ENCODE measurements at places on chromosomes 7 and 10. TPM values are rescaled to one million over a fixed set of nuclear protein-coding genes. Genes with fewer than 3 reads are reported as not detected.

The GPNMB gene
- 32.7 TPM for total RNA-seq

The TUBAL3 gene
- not detected for total RNA-seq

The PPP2R2D gene
- 37.9 TPM for total RNA-seq

The GIMAP7 gene
- total RNA-seq: 11.7 TPM

The NYAP1 gene
- total RNA-seq: not detected

The DMBT1 gene
- total RNA-seq: 4.1 TPM

The MIOS gene
- 63.2 TPM for total RNA-seq

The FGL2 gene
- total RNA-seq: 179 TPM

The TNS3 gene
- total RNA-seq: 96.3 TPM

The HOXA13 gene
- total RNA-seq: not detected

The POM121C gene
- 74.2 TPM for total RNA-seq

The NUP205 gene
- total RNA-seq: 19.7 TPM

The ECHDC3 gene
- total RNA-seq: 15.6 TPM

The EN2 gene
- total RNA-seq: not detected

The BAMBI gene
- total RNA-seq: not detected
